ENCODE measurements at places on chromosomes 7 and 10.

DNA sequence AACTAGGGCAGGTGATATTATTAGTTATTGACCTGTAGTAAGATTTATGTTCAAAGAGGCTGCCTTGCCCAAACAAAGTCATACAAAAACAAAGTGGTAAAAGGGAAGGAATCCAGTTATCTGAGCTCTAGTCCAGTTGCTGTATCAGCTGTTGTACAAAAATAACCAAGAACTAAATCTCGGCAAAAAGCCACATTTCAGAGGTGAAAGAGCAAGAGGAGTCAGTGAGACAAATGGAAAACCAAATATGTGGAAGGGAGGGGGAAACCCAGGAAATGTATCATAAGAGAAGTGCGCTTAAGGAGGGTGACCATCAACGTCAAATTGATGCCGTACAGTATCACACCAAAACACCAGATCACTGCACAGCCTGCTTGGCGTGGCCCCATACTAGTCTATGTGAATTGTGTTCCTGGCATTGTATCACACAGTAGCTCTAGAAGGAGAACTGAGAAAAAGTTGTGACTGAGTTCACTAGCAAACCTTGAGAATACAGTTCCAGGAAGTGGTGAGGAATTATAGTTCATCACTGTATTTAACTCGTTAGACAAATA is 6.4 kb downstream of the AGBL3 start:
- DNase-seq = no peak

GRCh38 chr7:77791336-77791735 is 6.9 kb downstream of the TMEM60 start:
- no peak for DNase-seq

- no peak for DNase-seq
These were observed 133.5 kb upstream of the PRSS58 start for GRCh38 chr7:142391191-142391992.

GRCh38 chr7:26295586-26295985 is 3.9 kb downstream of the SNX10 start:
- DNase-seq = no peak

GRCh38 chr10:106347547-106347946 is 817.0 kb downstream of the SORCS1 start:
- DNase-seq = no peak

GRCh38 chr10:84424731-84425167 is 96.4 kb downstream of the CCSER2 start:
- DNase-seq = peak; percentile 91

DNA sequence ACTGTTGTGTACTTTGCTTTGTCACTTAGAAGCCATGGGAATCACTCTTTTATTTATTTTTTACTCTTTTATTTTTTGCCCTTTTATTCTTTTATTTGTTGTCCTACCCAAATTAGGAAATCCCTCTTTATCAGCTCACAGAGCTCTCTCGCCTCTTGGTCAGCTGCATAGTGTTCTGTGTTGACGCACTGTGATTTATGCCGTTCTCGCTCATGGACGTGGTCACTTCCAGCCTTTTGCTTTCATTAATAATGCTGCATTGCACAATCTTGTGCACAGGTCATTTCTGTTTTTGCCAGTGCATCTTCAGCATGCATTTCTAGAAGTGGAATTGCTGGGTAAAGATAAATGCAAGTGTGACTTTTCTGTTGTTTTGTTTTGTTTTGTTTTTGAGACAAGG is 42.3 kb downstream of the FBH1 start:
- no peak for DNase-seq

- no peak for DNase-seq
These were observed 99.9 kb downstream of the ARMH3 start for GRCh38 chr10:101956117-101956516.

DNA sequence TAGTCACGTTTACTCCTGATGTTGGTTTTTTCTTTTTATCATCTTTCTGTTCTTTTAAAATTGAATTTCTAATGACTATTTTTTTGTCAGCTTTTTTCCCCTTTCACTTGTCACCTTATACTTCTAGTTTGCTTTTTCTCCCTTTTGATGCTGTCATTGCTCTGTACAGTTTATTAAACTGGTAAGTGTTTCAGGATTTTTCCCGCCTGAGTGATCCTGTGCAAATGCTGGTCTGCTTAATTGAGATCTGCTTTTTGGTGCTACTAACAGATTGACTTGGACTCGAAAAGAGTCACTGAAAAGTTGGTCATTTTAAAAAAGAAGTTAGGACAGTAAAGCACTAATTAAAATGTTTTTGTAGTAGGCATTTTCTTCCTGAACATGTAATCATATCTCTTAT is 95.2 kb downstream of the PHTF2 start:
- DNase-seq = no peak

DNA sequence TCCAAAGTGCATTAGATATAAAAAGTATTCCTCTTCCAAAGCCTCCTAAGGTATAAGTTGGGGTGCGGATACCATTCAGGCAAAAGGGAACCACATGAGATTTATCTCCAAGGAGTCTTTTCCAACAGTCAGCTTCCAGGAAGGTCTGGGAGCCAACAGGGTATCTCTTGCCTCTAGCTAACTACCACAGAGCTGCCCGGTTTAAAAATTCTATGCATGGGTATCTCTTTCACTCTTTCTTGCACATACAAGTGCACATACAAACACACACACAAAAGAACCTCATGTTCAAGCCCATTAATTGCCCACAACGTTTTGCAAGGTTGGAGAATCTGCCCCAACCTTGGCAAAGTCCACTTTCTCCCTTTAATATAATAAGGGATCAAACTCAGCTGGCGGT is 80.7 kb downstream of the CDK6 start:
- DNase-seq = no peak

DNA sequence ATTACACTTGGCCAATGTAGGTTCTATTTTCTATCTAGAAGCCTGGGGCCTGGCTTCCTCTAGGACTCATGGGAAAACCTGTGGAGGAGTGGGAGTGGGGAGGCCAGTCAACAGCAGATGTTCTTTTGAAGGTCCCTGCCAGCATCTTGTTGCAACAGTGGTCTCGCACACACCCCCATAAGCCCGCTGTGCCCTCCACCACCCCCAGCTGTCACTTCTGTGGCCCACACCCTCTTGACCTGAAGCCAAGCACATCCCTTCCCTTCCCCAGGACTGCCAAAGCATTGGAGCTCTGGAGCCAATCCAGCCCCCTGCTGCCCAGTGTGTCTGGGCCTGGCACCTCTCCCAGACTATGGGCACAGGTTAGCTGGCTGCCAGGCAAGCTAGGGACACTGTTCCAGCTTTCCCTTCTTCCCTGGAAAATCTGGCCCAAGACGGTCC is 1.9 kb upstream of the STX1A start:
- no peak for DNase-seq

GRCh38 chr7:106957766-106958165 is 86.7 kb upstream of the PRKAR2B start:
- no peak for DNase-seq

DNA sequence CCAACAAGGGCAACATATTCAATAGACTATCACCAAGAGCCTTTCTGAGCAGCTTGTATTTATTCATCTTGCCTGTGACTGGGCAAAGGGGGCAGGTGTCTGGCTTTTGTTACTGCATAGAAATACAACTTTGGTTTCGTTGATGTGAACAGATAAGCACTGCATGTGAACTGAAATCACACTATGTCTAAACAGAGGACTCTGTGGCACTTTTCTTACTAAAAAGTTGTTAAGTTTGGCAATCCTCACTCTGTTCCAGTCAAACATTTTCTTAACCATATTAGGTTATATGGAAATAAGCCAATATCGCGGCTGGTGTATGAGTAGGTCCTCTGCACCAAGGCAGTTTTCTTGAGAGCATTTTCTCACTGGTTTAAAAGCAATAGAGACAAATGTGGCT is 48.5 kb downstream of the CALD1 start:
- DNase-seq = peak; percentile 35

GRCh38 chr10:61897671-61898434 is 3.6 kb upstream of the ARID5B start:
- no peak for DNase-seq

GRCh38 chr7:85004402-85004801 is 182.5 kb downstream of the SEMA3D start:
- DNase-seq = peak; percentile 30

- no peak for DNase-seq
These were observed 3.7 kb upstream of the LDB3 start for GRCh38 chr10:86664341-86665217.

GRCh38 chr7:76047305-76047810 is 442 bp downstream of the STYXL1 start:
- DNase-seq = no peak

DNA sequence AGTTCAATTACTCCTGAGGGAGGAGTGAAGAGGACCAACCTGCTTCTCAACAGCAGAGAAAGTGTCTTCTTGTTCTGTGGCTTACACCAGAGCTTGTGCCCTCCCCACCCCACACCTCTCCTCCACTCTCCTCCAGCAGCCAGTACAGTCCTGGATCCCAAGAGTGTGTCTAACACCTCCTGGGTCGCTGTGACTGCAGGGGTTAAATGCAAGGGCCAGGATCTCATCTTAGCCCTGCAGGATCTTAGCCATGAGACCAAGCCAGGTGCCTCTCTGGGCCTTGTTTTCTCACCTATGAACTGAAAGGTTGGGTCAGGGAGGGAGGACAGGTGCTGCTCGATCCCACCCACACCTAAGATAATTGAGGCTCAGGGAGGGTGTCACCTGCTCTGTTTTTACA is 34.5 kb upstream of the MSRB2 start:
- no peak for DNase-seq

DNA sequence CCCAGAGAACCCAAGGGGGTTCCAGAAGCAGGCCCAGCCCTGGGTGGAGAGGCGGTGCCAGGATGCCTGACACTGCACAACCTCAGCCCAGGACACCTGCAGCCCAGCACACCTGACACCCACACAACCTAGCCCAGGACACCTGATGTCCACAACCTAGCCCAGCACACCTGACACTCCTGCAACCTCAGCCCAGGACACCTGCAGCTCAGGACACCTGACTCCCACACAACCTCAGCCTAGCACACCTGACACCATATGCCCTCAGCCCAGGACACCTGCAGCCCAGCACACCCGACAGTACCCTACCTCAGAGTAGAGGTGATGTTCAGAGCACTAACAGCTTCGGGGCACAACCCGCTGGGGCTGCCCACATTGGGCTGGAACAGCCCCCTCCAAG is 87.3 kb downstream of the PAXIP1 start:
- DNase-seq = no peak

GRCh38 chr7:153852261-153852660 is 199.9 kb upstream of the DPP6 start:
- DNase-seq = no peak

- DNase-seq = peak; percentile 90
These were observed 140.5 kb downstream of the PRKAG2 start for GRCh38 chr7:151736403-151736909.

- no peak for DNase-seq
These were observed 116.3 kb downstream of the WDFY4 start for GRCh38 chr10:48801001-48801421.

GRCh38 chr7:70565721-70566370 is 566.1 kb upstream of the GALNT17 start:
- no peak for DNase-seq

- DNase-seq = no peak
These were observed 37.4 kb upstream of the GRM8 start for GRCh38 chr7:127290116-127290655.

DNA sequence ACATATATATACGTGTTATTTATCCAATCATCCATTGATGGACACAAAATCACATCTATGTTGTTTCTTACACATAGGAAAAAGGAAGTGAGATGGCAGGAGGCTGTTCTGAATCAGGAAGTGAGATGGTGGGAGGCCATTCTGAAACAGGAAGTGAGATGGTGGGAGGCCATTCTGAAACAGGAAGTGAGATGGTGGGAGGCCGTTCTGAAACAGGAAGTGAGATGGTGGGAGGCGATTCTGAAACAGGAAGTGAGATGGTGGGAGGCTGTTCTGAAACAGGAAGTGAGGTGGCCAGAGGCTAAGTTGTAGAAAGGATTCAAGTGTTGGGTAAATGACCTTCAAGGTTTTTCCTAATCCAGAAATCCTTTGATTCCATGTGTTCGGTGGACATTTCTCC is 921.5 kb downstream of the TYW1 start:
- no peak for DNase-seq

GRCh38 chr10:102327002-102327401 is 68.5 kb upstream of the NFKB2 start:
- DNase-seq = no peak

DNA sequence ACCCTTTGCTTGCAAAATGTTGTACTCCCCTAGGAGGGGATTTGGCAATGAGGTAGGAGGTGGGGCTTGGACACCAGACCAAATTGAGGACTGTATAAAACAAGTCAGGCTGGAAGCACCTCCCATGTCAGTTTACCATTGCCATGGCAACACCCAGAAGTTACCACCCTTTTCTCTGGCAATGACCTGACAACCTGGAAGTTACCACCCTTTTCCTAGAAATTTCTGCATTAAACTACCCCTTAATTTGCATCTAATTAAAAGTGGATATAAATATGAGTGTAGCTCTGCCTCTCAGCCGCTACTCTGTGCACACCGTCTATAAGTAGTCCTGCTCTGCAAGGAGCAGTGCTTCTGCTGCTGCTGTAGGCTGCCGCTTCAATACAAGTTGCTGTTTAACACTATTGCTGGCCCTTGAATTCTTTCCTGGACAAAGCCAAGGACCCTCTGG is 7.8 kb upstream of the BLNK start:
- no peak for DNase-seq

DNA sequence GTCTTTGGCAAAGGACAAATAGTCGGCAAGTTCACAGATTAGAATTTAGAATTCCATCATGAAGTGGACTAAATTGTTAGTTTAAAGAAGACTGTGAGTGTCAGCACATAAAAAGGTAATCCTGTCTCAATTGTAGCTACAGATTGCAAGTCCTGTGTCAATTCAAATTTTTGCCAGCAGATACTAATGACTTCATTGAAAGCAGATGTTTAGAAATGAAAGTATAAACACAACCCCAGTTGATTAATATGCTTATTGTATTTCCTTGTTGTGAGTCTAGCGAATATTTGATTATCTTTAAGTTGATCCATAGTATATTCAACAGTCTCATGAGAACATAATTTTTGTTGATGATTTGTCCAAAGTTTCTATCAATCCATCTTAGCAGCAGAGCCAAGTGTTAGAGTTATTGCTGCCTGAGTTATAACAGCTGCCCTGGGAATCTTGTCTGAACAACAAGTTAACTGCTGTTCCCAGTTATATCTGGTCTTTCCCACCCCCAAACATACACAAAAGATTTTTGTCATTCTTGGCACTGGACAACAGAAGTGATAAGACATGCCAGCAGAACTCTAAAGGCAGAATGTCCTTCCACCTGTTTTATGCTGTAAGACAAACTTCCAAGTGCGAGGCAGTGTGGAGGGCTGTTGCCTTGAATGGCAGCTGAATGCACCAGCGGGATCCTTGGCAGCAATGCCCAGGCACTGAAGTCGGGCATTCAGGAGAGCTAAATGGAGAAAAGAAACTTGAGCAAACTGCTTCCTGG is 21.3 kb upstream of the HERPUD2 start:
- no peak for DNase-seq

DNA sequence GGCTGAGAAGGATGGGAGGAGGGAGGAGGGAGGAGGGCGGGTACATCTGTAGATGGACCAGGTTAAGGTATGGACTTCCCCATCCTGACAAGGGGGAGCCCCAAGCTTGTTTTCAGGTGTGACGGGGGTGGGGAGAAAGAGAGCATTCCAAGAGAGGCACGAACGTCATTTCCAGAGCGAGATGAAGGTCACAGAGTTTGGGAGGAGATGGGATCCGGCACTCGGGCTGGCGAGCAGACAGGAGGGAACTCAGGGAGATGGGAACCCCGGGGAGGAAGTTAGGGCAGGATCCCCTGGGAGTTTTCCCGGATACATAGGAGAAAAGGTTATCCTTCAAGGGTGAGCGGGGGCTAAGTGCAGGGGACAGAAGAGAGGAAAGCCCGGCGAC is 118.8 kb downstream of the CUX1 start:
- DNase-seq = no peak

All from GM04504 (cell line).